ENCODE measurements at places on chromosomes 7 and 10.

DNA sequence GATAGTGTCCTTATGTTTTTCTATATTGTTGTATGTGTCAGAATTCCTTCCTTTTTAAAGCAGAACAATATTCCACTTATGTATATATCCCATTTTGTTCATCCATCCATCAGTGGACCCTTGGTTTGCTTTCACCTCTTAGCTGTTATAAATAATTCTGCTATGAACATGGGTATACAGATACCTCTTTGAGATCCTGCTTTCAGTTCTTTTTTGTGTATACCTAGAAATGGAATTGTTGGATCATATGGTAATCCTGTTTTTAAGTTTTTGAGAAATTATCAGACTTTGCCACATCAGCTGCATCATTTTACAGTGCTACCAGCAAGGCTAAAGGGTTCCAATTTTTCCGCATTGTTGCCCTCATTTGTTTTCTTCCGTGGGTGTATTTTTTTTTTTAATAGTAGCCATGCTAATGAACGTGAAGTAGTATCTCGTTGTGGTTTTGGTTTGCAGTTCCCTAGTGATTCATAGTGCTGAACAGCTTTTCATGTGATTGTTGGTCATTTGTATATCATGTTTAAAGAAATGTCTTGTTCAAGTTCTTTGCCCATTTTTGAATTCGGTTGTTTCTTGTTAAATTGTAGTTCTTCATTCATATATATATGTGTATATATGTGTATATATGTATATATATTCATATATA lies 87.8 kb downstream of the LCOR start:
- DNase-seq = no peak

DNA sequence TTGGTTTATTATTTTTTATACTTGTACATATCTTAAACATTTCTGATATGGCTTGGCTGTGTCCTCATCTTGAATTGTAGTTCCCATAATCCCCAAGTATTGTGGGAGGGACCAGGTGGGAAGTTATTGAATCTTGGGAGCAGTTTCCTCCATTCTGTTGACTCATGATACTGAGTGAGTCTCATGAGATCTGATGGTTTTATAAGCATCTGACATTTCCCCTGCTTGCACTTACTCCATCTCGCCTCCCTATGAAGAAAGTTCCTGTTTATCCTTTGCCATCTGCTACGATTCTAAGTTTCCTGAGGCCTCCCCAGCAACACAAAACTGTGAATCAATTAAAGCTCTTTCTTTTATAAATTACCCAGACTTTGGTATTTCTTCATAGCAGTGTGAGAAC lies 207.7 kb downstream of the TPK1 start:
- DNase-seq = no peak

DNA sequence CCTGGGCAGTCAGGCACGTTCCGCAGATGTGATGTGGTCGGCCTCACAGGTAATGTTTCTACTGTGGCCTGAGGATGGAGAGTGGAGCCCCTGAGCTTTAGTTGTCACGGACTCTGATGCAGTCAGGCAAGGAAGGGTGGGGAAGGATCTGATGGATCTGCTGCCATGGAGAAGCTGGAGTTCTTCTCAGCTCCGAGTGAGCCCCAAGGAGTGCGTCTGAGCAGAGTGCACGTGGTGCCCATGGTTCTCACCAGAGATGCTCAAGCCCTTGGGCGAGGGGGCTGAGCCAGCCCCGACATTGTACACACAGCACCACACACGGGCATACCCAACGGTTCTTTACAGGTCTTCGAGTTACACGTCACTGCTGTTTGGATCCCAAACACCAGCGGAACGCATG lies 192.5 kb downstream of the EBF3 start:
- no peak for DNase-seq

DNA sequence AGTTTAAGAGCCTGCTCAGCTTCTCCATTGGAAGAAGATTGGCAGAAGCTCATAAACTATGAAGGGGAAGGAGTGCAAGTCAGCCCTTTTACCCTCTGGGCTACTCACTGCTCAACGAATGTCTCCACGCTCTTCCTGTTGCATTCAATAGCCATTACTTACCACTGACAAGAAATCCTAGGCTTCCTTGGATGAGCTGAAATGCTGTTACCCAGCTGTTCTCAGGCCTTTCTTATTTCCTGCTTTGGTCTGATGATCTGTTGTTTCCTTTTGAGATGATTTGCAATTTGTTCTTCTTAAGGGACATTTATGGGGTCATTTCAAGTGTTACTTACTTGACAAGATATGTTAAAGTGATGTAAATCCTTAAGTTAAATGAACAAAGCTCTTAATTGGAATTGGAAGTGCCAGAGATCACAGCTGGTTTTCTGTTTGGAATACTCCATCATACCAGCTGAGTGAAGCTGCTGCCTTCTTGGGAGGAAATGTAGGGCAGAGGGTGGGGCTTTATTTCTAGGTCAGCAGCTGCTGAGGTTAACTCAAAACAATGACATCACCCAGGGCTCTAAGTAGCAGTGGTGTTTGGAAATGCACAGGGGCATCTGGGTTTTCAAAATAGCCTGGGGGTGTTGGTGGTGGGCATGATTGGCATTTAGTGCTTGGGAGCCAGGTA lies 170.0 kb downstream of the PRKCQ start:
- peak; percentile 6 for DNase-seq

- no peak for DNase-seq
These were observed 471.1 kb upstream of the GALNT17 start for GRCh38 chr7:70660819-70661191.

DNA sequence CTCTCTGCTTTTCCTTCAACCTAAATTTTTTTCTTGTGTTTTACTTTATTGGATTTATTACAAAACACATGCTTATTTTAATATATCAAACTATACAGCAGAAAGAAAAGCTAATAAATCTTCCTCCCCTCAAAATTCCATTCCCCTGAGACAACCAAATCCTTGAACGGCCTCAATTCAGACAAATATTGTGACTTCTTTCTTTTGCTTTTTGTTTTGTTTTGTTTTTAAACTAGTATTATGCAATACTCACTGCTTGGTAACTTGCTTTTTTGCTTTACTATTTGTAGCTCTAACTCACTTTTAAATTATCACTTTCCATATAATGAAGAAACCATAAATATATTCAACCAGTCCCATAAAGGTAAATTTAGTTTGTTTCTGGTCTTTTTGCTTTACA lies 59.4 kb upstream of the CDK1 start:
- DNase-seq = no peak

DNA sequence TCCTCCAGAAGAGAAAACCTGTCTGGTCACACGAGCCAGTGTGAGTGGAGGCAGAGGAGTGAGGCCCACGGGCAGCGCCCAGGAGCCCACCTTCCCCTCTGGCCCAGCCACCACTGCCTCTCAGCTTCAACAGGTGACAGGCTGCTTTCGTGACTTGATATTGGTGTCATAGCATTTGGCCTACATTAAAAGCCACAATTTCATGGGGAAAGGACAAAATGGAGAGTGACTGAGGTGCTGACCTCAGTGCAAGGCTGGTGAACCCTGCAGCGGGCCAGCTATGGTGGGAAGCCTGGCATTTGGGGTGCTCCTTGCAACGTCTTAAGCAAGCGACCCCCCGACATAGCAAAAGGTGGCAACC lies 21.3 kb downstream of the ECHDC3 start:
- no peak for DNase-seq
